CD4-positive, alpha-beta T cell treated with Interleukin-12 subunit alpha and Interleukin-12 subunit beta, for 1 hour (primary cell): ENCODE measurements at places on chromosomes 3 and 15.

- DNase-seq, result no peak
Measured at GRCh38 chr3:127092776-127093175, 100.2 kb upstream of the PRR23E start.

DNA sequence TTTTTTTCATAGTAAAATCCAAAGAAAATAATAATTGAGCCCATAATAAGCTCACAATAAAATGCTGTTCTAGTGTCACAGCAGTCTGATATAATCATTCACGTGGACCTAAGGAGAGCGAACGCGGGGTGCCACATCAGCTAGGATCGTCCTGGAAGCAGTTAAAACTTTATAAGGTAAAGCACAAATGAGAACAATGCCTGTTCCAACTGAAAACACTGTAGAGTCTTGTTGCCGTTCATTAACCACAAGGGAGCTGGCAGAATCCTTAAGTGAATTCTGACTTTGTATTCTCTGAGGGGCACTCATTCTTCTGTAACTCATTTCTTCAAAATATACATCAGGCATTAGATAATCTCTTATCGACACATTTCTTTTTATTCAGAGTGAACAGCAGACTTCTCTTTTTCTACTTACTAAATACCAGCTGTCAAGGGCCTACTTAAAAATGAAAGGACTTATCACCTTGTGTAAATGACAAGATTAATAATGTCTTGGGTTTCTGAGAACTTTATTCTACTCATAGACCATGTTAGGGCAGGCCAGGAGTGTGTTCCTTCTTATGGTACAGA is 524.6 kb downstream of the MECOM start:
- DNase-seq, result no peak

DNA sequence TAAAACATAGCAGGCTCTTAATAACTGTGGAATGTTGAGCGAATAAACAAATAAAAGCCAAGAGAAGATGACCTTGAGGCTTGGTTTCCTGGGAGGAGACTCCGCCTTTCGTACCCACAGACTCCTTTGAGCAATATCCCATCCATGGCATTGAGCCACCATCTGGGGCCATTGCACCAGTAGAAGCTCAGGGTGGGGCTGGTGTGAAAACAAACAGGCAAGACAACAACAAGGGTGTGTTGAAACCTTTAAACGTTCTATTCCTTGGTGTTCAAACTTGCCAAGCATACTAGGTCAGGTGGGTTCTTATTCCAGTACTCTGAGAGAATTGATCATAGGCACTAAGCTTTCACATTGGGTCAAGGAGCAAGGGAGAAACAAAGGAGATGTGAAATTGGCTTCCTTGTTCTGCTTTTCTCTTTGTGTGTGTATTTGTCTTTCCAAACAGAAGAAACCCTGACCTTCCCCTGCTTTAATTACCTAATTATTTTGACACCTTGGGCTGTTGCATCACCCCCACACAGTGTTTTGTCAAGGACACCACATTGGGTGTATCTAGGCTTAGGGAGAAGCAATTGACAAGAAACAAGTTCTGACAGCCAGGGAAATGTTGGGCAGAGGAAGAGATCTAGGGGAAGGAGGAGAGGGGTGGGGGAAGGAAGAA is 105.1 kb upstream of the BCL6 start:
- DNase-seq, result no peak

- DNase-seq, result no peak
Measured at GRCh38 chr15:31270767-31271166, 55.9 kb upstream of the KLF13 start.

- DNase-seq, result no peak
Measured at GRCh38 chr3:73656241-73656890, 31.6 kb upstream of the PDZRN3 start.

DNA sequence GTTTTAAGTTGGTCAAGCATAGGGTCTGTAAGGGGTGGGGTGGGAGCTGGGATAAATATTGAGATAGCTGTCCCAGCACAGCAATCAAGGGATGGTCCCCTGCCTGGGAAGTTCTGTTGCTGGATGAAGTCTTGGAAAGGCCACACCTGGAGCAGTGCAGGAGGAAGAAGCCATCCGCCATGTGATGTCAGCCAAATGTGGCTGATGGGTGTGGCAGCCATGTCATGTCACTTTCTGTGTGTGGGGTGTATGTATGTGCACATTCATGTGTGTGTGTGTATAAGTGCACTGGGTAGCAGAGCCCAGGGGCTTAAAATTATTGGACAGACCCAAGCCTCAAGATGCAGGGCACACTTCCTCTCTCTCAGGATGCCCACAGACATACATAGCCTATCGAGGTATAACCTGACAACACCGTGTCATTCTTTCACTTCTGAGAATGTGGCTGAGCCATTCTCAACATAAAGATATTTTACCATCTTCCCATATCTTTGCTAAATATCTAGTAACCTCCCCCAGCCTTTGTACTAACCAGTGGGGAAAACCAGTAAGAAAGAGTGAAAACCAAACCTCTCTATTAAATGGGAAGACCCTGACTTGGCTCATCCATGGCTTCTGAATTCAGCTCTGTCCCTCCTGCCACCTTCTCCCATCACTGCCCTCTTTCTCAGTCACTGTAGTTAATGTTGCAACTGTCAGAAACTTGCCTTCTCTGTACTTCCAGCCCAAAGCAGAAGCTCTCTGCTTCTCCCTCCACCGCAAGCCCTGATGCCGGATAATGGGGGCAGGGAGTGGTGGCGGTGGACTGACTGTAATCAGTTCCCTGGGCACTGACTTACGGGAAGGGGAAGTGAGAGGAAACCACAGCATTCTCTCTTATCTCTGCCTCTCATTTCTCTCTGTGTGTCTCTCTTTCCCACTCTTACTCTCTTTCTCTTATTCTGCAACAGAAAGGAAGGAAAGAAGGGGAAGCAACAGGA is 11.2 kb downstream of the TNFSF10 start:
- DNase-seq, result peak; percentile 62

- no peak for DNase-seq
Measured at GRCh38 chr3:158768881-158769543, 32.8 kb upstream of the MFSD1 start.

- no peak for DNase-seq
Measured at GRCh38 chr3:9951598-9951961, 628 bp downstream of the PRRT3 start.

DNA sequence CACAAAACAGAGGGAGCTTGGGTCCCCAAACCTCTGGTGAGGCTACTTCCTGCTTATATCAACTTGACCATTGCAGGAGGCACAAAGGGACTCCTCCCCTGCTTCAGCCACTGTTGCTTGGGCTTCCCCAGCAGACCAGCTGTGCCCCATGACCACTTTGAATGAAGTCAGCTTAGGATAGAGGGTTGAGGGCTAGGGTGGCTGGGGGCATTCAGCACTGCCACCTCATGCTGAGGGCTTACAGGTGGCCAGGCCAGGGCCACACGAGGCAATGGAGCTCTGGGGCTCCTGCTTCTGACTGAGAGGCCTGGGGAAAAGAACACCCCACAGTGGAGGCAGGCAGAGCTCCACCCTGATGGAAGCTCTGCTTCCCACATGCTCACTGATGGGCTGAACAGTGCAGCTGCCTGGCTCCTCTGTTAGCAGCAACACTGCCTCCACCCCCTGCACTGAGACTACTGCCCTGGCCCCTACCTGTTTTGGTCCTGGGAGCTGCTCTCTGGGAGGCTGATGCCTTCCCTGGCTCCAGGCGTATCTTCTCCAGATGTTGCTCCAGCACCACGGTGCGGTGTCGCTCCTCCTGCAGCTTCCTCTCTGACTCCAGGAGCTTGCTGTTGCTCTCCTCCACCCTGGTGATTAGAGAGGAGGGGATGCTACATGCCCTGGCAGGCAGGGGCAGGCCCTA is 10.2 kb upstream of the HHATL start:
- no peak for DNase-seq

GRCh38 chr3:101519685-101520365 is 6.8 kb upstream of the SENP7 start:
- no peak for DNase-seq

DNA sequence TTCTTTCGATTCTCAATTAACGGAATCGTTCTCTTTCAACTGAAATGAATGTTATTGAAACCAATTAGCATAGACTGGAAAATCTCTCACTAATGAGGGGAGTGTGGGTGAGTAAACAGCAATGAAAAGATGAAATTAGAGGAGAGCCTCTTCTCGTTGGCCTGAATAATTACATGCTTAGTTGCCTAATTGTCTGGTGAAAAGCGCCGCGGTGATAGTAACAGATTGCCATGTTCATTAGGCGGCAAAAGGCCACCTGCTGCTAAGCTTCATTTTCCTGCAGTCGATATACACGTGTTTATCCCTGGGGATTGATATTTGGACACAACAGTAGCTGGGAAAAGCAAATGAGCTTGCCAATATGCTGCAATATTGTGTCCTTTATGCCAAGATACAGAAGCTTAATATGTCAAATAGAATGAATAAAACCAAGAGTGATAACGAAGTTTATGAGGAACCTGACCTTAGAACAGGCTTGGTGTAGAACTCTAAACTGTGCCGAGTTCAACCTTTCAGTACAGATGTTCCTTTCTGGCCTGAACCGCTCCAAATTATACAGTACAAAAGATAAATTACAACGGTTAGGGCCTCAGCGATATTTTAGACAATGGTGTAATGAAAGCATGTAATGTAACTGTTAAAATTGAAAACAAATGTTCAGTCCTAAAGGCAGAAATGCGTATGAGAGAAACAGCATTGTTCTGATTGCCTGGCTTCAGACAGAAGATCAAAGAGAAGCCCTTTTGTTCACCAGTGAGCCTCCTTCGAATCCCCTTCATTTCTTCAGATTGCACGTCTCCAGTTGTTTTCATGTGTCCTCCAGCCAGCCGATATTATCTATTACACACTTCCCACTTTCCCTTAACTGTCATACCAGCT is 185.2 kb downstream of the SHOX2 start:
- DNase-seq, result no peak

GRCh38 chr3:20302766-20303165 is 116.8 kb upstream of the SGO1 start:
- DNase-seq, result no peak

DNA sequence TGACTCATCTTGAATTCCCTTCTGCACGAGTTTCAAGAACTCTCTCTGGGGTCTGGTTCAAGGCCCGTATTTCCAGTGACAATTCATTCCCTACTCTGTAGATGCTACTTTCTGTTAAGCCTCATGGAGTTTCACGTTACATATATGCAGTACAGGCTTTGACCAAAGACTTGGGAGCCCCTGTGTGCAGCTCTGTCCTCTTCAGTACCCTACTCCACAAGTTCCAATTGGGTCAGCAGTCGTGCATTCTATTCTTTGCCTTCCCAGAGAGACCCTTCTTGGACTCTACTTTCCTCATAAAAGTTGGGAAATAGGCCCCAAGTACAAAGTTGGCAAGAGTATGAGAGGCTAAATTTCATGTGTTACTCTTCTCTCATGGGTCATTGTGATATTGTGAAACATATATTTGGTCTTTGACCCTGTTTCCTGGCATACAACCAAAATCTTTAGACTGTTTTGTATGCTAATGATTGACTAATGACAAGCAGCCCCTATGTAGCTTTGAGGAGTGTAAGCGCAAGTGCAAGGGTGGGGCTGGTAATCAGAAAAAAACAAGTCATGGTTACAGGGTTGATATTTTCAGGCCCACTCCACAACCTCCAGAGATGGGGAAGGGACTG is 15.0 kb upstream of the CCDC50 start:
- DNase-seq, result no peak

DNA sequence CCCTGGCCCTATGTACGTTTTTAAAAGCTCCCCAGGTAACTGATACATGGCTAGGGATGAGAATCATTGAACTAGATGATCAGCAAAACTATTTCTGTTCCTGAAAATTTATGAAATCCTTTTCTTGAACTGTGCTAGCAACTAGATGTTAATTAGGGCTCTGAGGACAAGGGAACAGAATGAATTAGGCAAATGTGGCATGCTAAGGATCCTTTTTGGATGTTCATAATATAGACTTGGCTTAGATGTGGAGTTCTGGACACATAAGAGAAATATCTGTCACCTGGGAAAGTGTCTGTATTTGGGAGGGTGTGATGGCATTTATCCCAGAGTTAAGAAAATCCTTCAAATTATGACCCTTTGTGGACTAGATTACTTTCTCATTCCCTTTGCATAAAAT is 71.2 kb downstream of the RSRC1 start:
- no peak for DNase-seq

- DNase-seq, result no peak
Measured at GRCh38 chr3:45724911-45725310, 35.7 kb downstream of the SACM1L start.

- no peak for DNase-seq
Measured at GRCh38 chr3:14153663-14154062, 24.7 kb downstream of the XPC start.

GRCh38 chr3:112002096-112002971 is 3.6 kb downstream of the TAGLN3 start:
- DNase-seq, result no peak

- DNase-seq, result no peak
Measured at GRCh38 chr3:63295356-63295755, 17.2 kb downstream of the SYNPR start.
